RCC 7860 (cell line): ENCODE measurements at places on chromosomes 2 and 18.
A peak's percentile ranks its signal among the peaks of the same experiment; 100 is the strongest.

- DNase-seq, result no peak
Observed at GRCh38 chr2:73175663-73176204, 26.6 kb upstream of the NOTO start.

- no peak for DNase-seq
Observed at GRCh38 chr2:172066394-172066886, 18.9 kb upstream of the DLX1 start.

GRCh38 chr2:18077704-18078103 is 199.2 kb downstream of the KCNS3 start:
- peak; percentile 55 for DNase-seq

- DNase-seq, result no peak
Observed at GRCh38 chr2:14722904-14723570, 90.5 kb downstream of the LRATD1 start.

DNA sequence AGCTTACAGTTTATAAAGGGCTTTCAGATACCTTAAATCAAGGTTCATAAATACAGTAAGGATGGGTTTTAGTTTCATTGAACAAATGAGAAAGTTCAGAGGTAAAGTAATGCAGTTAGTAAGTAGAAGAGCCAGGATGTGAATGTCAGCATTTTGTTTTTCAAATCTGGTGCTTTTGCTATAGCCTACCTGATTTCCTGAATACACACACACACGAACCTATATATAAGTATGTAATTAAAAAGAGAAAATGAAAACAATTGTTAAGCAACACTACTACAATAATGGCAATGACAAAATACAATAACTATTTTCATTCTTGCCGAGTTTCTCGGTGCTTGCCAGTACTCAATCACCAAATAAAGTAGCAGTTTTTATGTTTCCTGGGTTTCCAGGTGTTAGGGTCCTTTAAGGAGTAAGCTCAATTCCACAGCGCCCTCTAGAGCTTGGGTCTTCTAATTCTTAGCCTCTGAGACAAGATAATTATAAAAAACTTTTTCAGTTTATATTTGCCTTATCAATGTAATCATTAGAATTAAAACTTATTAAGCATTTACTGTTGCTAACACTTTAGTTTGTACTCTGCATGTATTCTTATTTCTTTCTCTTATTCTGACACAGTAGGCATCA is 512.9 kb upstream of the ACVR2A start:
- DNase-seq, result no peak

DNA sequence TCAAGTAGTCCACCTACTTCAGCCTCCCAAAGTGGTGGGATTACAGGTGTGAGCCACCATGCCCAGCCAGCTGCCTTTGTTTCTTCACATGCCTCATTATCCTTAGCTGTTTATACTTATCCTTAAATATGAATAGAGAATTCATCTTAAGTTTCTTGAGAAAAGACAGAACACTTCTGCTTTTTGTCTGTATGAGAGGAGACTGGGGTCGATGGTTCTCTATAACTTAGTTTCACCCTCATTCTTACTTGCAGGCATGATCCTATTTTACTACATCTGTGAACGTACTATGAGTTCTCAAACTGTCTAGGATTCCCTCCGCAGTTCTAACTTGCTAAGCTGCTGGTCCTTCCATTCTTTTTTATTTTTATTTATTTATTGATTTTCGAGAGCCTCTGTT is 20.4 kb downstream of the PPM1B start:
- no peak for DNase-seq

DNA sequence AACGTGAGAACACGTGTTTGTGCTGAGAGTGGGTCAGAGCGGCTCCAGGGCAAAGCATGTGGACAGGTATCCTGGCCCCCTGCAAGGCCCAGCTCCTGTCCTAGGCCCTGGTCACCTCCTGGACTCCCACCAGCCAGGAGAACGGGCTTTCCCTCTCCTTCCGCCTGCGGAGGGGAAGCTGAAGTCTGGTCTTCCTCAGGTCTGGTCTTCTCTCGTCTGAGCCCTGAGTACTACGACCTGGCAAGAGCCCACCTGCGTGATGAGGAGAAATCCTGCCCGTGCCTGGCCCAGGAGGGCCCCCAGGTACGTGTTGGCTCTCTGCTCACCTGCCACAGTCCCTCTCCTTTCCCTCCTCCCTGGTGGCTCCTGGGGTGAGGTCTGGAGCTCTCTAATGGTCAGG is 963 bp downstream of the GNLY start:
- no peak for DNase-seq

GRCh38 chr2:214277880-214278279 is 133.0 kb upstream of the VWC2L start:
- no peak for DNase-seq

GRCh38 chr2:25473758-25474340 is 132.1 kb upstream of the DNMT3A start:
- peak; percentile 45 for DNase-seq

GRCh38 chr2:222734703-222735014 is 63.2 kb downstream of the MOGAT1 start:
- no peak for DNase-seq

GRCh38 chr2:189982780-189983394 is 79.6 kb downstream of the MSTN start:
- no peak for DNase-seq

DNA sequence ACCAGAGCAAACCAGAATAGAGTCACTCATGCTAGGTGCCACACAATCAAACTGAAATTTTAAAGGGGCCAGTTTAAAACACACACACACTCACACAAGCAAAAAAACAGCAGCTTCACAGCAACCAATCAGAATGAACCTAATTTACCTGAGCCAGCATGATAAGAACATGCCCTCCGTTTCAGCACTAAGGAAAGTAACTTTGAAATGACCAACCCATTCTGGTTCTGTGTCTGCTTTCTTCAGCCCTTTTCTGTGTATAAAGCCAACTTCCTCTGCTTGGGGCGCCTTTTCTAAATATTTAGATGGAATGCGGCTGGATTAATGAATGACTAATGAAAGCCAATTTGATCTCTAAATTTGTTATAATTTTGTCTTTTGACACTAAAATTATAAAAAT is 629.1 kb downstream of the ZEB2 start:
- DNase-seq, result no peak

DNA sequence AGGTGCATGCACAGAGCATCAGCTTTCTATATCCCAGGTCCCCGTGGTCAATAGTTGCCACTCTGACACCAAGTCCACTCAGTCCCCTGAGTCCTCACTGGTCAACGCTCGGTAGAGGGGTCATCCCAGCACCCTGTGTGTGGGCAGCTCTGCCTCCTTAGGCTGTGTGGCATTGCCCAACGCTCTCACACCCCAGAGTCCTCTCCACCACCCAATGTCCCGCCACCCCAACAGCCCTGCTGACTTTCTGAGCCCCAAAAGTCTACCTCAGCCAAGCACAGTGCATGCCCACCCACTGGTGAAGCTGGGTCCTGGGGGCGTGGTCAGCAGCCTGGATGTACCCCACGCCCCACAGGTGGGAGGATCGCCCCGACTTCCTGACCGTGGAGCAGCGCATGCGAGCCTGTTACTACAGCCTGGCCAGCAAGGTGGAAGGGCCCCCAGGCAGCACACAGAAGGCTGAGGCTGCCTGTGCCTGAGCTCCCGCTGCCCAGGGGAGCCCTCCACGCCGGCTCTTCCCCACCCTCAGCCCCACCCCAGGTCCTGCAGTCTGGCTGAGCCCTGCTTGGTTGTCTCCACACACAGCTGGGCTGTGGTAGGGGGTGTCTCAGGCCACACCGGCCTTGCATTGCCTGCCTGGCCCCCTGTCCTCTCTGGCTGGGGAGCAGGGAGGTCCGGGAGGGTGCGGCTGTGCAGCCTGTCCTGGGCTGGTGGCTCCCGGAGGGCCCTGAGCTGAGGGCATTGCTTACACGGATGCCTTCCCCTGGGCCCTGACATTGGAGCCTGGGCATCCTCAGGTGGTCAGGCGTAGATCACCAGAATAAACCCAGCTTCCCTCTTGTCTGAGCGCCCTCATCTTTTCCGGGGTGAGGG is 25.9 kb downstream of the ZAP70 start:
- DNase-seq, result no peak

DNA sequence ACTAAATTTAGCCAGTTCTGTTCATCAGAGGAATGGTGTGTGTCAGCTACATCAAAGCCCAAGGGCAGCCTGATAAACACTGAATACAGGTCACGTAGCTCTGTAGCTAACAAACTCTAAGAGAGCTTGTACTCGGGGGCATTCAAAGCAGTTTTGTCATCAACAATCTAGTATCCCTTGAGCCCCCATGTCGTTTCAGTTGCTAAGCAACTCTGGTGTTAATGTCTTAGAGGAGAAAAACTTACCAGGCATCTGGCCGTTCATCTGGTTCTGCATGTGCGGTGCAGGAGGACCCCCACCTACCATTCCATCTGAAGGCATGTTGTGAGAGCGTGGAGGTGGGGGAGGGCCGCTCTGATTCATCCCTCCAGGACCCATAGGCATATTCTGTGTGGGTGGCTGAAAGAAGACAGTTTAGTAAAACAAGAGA is 33.1 kb downstream of the SS18 start:
- no peak for DNase-seq

DNA sequence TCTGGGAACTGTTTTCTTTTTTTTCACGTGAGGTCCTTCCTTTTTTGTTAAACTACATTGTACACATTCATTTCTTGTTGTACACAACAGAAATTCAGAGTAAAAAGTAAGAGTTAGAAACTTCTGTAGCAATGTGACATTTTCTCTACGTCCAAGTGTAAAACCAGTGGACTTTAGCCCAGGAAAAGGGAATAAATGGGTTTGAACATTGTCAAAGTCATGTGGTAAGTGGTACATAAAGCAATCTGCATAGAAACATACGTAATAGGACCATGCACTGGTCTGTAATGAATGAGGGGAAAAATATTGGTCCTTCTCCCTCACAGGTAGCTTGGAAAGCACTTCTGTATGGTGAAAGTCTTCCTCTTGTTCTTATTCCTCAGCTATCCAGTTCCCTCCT is 421.4 kb downstream of the SETBP1 start:
- DNase-seq, result no peak

- no peak for DNase-seq
Observed at GRCh38 chr2:12624905-12625598, 91.7 kb upstream of the TRIB2 start.

GRCh38 chr2:108621087-108621559 is 86.9 kb downstream of the LIMS1 start:
- peak; percentile 84 for DNase-seq

GRCh38 chr2:22900674-22901073 is 484.3 kb upstream of the KLHL29 start:
- no peak for DNase-seq

DNA sequence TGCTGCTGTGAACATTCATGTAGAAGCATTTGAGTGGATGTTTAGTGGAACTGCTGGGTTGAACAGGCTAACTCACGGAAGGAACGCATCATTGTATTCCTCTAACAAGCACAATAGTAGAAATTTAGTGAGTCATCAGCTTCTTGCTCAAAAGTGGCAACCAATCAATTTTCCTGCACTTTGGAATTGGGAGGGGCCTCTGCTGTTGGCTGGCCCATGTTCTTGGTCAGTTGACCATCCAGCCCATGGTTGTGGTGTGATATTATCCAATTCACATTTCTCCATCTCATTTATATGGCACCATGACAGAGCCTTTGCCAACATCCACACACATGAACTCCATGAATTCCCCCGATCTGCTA is 95.0 kb downstream of the TNFRSF11A start:
- DNase-seq, result peak; percentile 70

DNA sequence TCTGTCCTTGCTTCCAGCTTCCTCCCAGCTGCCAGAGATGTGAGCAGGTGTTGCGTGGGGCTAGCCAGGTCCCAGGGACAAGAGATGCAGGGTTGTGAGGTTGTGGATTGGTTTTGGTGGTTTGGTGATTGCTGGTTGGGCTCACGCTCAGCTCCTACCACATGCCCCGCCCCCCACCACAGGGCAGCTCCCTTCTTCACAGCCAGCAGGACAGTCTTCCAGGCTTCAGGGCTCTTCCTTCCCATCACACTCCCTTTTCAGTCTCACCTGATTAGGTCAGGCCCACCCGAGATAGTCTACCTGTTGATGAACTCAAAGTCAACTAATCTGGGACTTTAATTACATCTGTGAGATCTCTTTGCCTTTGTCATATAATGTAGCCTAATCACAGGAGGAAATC is 52.0 kb upstream of the GLI2 start:
- DNase-seq, result no peak

DNA sequence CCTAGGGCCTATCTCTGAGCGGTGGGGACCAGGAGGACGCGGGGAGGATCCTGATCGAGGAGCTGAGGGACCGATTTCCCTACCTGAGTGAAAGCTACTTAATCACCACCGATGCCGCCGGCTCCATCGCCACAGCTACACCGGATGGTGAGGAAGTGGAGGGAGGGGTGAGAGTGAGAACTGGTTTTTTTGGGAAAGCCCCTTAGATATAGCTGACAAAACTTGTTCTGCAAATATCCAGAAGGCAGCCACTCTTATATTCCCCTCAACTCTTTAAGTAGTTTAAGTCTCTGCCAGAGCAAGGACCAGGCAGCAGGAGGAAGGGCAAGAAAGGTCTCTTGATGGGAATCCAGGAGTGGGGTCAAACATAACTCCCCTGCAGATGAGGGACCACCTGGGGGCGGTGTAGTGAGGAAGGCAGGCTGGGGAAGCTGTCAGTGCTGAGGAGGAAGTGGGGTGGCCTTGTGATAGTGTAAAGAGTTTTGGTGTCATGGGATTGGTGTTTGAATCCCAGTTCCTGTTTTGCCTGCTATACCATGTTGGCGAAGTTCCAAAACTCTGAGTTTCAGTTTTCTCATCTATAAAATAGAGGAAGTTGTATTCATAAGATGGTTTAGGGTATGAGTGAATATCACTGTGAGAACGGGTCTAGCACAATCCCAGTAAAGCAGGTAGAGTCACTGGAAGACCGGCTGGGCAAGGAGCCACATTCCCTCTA is 3.4 kb downstream of the NAGK start:
- DNase-seq, result no peak

GRCh38 chr2:240339411-240340360 is 95.8 kb upstream of the GPC1 start:
- no peak for DNase-seq

- peak; percentile 51 for DNase-seq
Observed at GRCh38 chr2:113851640-113852039, 38.2 kb upstream of the ACTR3 start.

- DNase-seq, result no peak
Observed at GRCh38 chr18:21230436-21230835, 11.6 kb upstream of the GREB1L start.

- peak; percentile 56 for DNase-seq
Observed at GRCh38 chr2:150484006-150484405, 3.5 kb downstream of the RND3 start.

GRCh38 chr2:42953216-42953615 is 160.8 kb upstream of the HAAO start:
- no peak for DNase-seq

DNA sequence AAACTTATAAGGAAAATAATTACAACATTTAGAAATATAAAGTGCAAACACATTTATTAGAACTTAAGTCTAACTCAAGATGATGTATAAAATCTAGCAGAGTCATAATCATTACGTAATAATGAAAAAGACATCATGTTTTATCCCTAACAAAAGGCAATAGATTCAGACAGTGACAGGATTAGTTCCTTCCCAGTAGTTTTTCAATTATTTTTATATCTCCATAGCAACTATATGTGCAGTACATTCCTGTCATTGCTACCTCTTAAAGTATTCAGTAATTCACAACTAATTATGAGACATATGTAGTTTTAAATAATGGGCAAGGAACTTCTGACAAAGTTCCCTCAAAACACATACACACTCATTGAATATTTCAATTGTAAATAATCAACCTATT is 687.9 kb downstream of the CCDC85A start:
- DNase-seq, result no peak

- DNase-seq, result no peak
Observed at GRCh38 chr18:50428531-50429206, 53.8 kb downstream of the SKA1 start.
